SW 1271 (cell line): ENCODE measurements at places on chromosomes 1 and 21.

- DNase-seq = no peak
Measured at GRCh38 chr1:235974616-235975015, 90.3 kb downstream of the NID1 start.

DNA sequence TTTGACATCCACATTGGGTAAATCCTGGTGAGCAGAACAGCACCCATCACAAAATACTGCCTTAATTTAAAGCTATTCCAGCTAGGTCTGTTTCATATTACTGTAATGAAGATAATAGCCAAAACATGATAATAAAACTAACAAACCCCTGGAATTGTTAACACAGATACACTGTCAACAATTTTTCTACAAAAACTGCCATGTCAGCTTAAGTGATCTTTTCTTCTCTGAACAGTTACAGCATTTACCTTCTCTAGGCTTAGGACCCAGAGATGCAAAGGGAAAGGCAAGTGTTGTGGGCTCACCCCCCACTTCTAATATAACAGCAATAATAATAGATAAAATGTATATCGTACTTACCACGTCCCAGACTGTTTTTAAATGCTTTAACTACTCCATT lies 92.1 kb downstream of the SMYD3 start:
- no peak for DNase-seq

- no peak for DNase-seq
Measured at GRCh38 chr1:237003516-237003915, 725 bp downstream of the MT1HL1 start.

GRCh38 chr1:177937931-177938330 lies 31.9 kb downstream of the SEC16B start:
- DNase-seq = no peak

DNA sequence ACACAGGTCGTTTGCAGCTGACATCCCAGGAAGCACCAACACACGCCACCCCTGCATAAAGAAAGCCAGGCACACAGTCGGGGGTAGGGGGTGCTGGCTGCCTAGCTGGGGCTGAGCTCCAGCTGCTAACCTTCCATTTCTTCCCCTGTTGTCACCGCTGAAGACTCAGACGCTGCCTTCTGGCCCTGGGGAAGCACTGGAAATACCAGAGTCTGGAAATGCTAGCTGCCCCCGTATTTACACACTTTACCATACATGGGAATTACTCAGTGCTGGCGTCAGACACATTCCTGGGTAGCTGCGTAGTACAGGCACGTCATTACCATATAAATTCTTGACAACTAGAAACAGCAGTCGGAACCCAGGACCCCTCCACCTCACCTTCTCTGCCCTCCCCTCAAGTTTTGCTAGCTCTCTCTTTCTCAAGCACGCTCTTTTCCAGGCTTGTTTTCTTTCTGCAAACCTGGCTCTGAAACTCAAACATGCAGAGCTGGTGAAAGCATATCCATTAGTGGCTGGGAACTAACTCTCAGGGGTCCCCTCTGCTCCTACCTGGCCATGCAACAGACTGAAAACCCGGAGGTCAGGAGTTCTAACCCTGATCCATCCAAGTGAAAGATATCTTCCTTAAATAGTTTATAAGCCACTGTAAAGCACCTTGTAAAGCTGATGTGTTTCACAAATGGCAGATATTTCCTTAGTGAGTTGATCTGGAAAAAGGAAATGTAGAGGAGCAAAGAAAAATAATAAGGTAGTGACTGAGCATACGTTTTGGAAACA lies 3.3 kb downstream of the CSRP1 start:
- DNase-seq = no peak

DNA sequence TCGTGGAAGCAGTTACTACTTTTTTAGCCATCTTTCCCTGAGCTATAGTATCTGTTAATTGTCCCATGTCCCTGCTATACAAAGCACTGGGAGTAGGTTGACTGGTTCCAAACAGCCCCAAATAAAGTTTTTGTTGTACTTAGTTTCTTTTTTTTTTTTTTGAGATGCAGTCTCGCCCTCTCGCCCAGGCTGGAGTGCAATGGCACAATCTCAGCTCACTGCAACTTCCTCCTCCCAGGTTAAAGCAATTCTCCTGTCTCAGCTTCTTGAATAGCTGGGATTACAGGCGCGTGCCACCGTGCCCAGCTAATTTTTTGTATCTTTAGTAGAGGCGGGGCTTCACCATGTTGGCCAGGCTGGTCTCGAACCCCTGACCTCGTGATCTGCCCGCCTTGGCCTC lies 3.3 kb downstream of the NCSTN start:
- DNase-seq = no peak

- DNase-seq = no peak
Measured at GRCh38 chr1:60699325-60699724, 383.0 kb upstream of the NFIA start.

DNA sequence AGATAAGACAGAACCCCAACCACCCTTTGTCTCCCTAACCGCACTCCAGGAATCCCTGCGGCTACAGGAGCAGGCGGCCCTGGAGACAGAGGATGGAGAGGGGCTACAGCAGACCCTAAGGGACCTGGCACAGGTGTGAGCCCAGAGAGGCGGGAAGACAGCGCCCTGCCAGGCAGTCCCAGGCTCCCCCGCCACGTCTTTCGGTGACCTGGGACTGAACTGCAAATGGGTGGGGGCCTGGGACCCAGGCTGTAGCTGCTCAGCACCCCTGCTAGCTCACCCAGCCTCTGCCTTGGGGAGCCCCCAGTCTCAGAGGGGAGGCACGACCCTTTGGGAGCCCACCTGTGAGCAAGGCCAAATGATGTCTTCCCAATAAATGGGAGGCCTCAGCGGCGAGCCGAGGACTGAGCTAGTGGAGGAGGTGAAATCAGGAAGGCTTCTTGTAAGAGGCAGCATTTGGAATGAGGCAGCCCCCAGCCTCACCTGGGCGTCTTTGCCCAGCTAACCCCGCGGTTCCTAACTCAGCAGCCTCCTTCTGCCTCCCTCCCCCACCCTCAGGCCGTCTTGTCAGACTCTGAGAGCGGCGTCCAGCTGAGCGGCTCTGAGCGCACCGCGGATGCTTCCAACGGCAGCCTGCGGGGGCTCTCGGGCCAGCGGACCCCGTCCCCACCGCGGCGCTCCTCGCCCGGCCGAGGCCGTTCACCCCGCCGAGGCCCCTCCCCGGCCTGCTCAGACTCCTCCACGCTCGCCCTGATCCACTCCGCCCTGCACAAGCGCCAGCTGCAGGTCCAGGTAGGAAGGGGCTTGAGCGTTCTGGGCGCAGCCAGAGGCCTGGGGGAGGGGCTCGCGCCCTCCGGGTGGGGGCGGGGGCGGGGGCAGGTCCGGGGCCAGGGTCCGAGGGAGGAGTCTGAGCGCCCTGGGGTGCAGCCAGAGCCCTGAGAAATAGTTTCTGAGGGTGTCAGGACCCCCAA lies 16.9 kb downstream of the CROCC start:
- no peak for DNase-seq

DNA sequence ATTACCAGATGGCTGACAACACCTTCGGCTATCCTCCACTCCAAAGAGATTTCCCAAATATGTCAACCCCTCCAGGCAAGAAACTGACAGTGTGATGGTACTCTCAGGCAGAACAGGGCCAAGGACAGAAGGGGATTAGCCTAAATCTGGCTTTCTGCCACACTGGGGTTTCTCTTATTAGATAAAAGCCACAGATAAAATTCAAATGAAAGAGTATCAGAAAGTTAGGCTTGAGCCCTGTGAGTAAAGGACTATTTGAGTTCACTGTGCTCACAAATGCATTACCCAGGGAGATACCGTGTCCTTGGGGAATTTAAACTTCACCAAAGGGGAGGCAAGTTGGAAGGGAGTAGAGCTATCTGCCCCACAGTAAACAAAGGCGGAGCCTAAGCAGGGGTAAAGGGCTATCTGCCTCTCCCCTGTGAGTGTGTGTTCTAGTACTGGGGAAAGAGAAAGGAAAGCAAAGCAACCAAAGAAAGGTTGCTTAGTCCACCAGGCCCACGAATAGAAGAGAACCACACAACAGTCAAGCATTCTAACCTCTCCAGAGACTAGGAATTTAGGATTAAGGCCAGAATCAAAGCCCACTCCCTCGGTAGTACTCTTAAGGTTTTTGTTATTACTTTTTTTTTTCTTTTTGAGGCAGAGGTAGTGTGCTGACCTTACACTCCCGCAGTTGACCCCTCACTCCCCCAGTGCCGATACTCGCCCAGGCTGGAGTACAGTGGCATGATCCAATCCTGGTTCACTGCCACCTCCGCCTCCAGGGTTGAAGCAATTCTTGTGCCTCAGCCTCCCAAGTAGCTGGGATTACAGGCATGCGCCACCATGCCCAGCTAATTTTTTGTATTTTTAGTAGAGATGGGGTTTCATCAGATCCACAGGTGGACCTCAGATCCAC lies 12.7 kb downstream of the TPM3 start:
- DNase-seq = no peak
